ENCODE measurements at places on chromosomes 6 and 20.

DNA sequence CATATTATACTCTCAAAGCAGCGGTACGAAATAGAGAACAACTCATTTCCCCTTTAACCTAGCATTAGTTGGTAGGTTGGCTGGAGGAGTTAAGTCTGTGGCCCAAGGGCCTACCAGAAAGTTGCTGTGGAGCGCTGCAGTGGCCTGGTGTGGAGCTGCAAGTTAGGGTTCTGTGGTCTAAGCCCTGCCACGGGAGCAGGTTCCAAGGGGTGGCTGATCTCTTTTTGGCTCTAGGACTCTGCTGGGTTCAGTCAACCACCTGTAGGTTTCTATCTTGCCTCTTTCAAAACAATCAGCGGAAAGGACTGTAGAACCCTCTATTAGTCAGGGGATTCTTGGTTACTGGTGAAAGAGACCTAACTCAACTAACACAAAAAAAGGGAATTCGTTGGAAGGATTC is 54.5 kb upstream of the TULP4 start:
- no peak for DNase-seq

DNA sequence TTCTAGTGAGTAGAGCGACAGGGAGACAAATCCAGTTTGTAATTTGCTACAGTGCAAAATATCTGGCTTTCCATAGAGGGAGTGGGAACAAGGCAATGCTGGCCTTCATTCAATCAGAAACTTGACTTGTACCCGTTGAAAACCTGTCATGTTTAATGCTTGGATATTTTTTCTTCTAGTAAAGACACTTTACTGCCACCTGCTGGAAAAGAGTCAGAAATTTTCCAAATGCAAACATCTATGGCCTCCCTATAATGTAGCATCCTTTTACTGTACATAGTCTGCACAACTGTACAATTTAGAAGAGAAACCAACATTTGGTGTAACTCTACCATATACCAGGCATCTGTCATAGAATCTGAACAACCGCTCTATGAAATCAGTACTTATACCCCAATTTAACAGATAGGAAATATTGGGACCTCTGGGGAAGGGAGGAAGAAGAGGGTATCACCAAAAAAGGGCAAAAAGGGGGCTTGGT is 16.7 kb upstream of the TBC1D20 start:
- peak; percentile 79 for DNase-seq

GRCh38 chr6:124775121-124775520 is 187.1 kb upstream of the RNF217 start:
- DNase-seq, result no peak

DNA sequence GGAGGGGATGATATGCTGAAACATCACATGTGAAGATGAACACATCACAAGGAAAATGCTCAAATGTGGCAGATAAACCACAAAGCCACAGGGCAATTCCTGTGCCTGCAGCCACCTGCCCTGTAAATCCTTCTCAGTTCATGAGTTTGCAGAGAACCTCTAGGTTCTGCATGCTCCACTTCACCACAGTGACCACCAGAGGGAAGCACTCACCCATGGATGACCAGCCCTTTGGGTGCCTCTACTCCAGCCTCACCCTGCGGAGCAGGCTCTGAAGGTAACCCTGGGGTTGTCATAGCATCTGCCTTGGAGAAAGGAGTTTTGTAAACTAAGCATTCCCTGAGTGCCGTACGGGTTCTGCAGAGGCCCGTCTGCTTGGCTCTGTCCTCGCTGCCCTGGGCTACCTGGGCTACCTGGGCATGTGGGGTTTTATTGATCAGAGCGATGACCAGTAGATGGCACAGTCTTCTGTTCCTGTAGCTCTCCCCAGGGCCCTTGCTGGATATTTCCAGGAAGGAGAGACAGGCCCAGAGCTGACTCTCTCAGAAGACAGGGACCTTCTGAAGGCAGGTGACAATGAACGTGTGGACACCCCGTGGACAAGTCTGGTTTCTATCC is 31.7 kb upstream of the CST1 start:
- DNase-seq, result no peak

GRCh38 chr6:135014353-135014832 is 40.2 kb downstream of the HBS1L start:
- DNase-seq, result peak; percentile 51

DNA sequence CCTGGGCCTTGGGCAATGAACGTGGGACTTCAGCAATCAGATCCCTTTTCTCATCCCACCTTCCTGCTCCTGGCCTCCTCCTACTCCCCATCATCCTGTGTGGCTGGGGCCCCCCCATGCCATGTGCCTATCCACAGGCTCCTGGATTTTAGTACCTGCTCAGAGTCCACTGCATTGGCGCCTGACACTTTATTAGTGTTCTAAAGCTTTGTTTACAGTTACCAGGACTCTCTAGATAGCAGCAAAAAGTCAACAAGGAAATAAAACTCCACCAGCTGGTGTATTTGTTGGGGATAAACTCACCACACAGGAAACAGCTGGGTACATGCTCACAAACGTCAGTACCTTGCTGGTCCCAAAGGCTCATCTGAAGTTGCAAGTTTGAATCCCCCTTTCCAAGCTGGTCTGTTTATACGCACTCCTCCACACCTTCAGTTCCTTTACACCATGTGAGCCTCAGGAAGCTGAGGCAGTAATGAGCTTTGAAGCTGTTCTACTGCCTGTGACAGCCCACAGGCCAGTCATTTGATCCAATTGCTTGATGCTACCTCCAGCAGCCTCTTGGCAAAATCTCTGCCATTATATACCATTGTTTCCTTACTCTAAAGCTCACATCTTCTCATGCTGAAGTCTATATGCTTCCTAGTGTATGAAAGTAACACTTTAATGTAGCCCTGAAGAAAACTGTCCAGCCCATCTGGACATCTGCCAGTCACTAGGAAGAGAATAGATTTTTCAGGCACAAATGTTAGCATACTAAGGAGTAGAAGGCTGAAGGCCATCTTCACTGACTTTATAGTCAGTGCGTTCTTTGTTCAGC is 76.6 kb downstream of the ANKEF1 start:
- no peak for DNase-seq

- peak; percentile 45 for DNase-seq
Observed at GRCh38 chr6:142155895-142156757, 9.1 kb downstream of the VTA1 start.

DNA sequence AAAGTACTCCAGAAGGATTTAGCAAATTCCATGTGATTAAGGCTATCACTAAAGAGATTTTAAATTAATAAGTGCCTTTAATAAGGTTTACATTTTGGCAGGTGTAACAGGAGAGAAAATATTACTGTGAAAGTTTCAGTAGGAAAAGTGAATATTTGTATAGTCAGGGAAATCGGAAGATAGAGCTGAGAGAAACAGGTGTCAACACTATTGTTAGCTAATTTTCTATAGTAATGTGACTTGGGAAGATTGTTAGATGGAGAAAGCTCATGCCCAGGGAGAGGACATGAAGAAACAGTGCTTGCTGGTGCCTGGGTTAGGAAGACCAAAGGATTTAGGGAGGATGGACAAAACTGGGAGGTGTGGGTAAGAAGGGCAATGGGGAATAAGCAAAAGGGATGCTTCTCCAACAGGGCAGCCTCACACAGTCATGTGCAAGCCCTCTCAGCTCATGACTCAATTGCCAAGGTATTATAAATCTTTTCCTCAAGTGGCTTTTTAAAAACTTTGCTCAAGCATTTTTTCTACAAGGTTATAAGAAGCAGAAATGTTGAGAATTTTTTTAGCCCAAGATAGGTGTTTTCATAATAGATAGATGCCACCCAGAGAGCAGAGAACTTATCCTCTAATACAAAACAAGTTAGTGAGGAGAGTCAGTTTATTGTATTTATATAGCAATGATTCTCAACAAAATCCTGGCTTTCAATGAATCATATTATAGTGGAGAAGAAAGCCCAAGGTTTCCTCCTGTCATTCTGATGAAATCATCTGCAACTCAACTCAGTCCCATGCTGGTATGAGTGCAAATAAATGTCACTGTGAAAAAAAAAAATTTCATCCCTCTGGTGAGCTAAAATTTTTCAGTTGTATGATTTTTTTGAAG is 325.2 kb upstream of the NT5E start:
- no peak for DNase-seq

DNA sequence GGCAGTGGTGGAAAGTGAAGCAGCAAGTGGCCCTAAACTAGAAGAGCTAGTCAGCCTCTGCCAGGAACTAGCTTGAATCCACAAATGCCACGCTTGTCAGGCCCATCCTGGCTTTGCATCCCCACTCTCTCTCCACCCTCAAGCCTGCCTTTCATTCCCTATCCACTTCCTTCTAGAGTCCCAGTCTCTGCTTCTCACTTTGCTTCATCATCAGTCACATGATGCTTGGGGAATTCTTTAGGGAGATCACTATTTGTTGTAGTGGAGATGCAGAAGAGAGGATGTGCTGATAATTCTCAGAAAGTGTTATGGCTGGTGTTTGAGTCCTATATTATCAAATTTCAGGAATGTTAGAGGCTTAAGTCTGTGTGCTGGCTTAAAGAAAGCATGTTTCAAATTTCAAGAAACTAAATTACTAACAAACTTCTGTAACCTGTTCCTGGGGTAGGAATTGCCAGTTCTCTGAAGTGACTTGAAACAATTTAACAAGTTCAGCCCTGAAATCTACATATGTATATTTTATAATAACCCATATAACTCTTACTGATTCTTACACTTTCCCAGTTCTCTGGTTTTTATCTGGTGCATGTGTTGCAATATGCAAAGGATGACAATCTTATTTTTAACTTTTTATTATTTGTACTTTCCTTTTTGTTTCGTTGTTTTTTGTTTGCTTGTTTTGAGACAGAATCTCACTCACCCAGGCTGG is 7.5 kb downstream of the TRIM39 start:
- no peak for DNase-seq

- DNase-seq, result peak; percentile 18
Observed at GRCh38 chr6:161128680-161129196, 137.2 kb downstream of the MAP3K4 start.

DNA sequence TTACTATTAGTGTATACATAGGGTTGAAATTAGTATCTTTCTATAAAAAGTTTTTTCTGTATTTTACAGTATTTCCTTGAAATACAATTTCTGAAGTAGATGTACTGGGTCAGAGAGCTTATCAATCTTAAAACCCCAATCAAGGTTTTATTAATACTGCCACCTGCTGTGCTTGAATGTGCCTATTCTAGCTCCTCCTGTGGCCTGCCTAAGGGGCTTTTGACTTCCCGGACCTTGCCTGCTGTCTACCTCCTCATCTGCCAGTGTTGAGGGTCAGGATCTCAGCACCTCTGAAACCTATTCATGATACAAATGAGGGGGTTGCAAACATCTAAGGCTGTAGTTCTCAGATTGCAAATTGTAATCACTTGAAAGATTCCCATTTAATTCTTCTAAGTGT is 9.2 kb downstream of the PACRG start:
- DNase-seq, result peak; percentile 6

- no peak for DNase-seq
Observed at GRCh38 chr6:132937466-132937906, 123.1 kb downstream of the RPS12 start.

GRCh38 chr6:158353883-158354877 is 41.9 kb downstream of the TULP4 start:
- DNase-seq, result no peak

DNA sequence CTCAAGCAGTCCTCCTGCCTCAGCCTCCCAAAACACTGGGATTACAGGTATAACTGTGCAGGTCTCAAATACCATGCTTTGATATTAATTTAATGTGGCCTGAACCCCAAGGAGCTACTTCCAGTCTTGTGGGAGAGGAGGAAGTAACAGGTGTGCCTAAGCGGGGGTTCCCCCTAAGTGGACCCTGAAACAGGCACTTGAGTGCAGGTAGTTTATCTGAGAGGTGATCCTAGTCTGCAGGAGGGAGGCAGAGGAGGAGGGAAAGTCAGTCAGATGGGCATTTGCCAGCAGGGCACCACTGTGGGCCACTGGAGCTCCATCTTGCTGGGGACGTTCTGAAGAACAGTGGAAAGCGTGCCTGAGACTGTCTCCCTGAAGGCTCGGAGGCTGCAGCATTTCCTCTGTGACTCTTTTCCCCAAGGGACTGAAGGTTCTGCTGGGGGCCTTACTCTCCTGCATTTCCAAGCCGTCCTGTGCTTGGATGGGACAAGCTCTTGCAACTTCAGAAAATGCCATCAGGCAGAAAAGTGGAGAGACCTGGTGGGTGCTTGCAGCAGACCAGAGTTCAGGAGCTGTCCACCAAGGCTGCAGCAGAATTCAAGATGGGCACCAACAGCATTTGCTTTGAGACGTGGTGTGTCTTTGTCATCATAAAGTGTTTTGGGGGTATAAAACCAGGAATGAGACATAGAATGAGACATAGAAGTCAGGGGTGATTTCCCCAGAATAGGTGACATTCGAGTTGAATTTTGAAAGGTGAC is 4.6 kb upstream of the DLGAP4 start:
- no peak for DNase-seq

- DNase-seq, result no peak
Observed at GRCh38 chr6:46276576-46277142, 105.9 kb upstream of the ENPP5 start.

- DNase-seq, result no peak
Observed at GRCh38 chr6:168496139-168496996, 55.4 kb downstream of the SMOC2 start.
